ENCODE measurements at places on chromosomes 7 and 10.
A peak's percentile ranks its signal among the peaks of the same experiment; 100 is the strongest.

GRCh38 chr10:80408242-80409101 is at the start of gene PRXL2A:
Gene PRXL2A (plus strand): TSS chr10:80408551. CDS start chr10:80420468, 11,917 bp downstream.
- peak; percentile 44 for DNase-seq

- DNase-seq = no peak
Measured at GRCh38 chr7:75657866-75658265, 80.9 kb downstream of the HIP1 start.

GRCh38 chr7:96547371-96547811 is 162.3 kb downstream of the SEM1 start:
- DNase-seq = no peak

GRCh38 chr7:154720016-154720415 is 282.9 kb downstream of the PAXIP1 start:
- no peak for DNase-seq

DNA sequence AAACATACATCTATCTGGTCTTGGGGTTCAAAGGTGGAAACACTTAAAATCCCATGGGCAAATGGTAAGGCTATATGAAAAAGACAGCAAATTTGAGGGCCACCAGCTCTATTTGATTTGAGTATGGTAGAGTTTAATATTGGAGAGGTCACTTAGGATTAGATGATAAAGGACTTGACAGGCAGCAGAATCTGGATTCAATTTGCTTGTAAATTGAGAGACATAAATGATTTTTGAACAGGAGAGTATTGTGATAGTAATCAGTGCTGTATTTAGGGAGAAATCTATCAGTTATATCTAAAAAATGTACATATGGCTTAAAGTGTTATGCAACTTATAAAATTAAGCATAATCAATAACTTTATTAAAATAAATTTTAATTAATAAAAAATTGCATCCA is 155.2 kb downstream of the SEMA3A start:
- DNase-seq = no peak

- DNase-seq = no peak
Measured at GRCh38 chr10:131928248-131929095, 27.7 kb downstream of the PPP2R2D start.

DNA sequence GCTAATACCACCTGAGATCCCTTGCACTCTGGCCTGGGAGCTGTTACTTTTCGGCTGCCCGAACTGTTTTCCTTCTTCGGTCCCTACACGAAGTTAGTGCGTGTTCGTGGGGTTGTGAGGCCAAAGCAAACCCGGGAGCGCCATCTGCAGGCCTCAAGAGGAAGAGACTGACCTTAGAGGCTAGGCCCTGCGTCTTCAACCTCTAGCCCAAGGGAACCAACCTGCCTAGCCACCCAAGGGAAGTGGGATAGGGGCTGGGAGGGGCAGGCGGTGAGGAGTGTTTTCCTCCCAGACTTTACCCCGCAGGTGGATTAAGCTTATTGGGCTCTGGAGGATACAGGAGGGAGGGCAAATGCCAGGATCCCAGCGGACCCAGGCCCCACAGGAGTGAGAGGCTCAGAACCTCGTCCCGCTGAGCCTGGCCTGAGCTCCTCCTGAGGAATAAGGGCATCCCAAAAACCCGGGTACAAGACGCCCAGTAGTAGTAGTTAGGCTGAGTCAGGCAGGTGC is 1.7 kb upstream of the PAX2 start:
- DNase-seq = peak; percentile 81

DNA sequence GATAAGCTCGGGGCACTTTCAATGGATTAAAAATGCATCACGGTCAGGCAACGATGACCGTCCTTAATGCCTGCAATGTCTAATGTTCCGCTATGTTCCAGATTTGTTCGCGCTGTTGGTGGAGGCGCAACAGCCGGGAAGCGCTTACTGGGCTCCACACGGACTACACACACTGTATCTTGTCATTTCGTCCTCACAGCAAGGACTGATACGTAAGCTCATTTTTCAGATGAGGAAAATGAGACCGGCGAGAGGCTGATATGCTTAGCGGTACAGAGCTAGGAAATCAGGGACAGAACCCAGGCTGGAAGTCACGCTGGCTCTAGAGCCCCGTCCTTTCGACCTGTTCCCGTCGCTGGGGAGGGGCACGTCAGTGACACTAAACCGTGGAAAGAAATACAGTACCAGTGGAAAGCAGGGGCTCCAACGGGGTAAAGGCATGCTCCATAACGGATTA is 670 bp downstream of the TPK1 start:
- peak; percentile 48 for DNase-seq

GRCh38 chr7:71343039-71343438 is 211.1 kb downstream of the GALNT17 start:
- DNase-seq = no peak

Data from AG20443 (cell line).